ENCODE measurements at places on chromosomes 7 and 10. TPM values are rescaled to one million over a fixed set of nuclear protein-coding genes. Genes with fewer than 3 reads are reported as not detected.

PGAM2 gene
- not detected for polyA plus RNA-seq

DNA sequence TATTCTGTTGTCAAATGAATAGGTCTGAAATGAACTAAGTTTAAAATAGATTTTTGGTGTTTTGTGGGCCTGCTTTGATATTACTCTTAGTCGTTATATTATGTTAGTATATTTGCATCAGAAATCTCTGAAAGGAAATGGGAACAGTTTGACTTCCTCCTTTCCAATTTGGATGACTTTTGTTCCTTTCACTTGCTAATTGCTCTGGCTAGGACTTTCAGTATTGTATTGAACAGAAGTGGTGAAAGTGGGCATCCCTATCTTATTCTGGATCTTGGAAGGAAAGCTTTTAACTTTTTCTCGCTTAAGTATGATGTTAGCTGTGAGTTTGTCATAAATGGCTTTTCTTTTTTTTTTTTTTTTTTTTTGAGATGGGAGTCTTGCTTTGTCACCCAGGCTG, 273.6 kb upstream of the DKK1 start:
- no peak for DNase-seq

DBNL gene
- polyA plus RNA-seq = 76.1 TPM

SLC13A1 gene
- not detected for polyA plus RNA-seq

DNA sequence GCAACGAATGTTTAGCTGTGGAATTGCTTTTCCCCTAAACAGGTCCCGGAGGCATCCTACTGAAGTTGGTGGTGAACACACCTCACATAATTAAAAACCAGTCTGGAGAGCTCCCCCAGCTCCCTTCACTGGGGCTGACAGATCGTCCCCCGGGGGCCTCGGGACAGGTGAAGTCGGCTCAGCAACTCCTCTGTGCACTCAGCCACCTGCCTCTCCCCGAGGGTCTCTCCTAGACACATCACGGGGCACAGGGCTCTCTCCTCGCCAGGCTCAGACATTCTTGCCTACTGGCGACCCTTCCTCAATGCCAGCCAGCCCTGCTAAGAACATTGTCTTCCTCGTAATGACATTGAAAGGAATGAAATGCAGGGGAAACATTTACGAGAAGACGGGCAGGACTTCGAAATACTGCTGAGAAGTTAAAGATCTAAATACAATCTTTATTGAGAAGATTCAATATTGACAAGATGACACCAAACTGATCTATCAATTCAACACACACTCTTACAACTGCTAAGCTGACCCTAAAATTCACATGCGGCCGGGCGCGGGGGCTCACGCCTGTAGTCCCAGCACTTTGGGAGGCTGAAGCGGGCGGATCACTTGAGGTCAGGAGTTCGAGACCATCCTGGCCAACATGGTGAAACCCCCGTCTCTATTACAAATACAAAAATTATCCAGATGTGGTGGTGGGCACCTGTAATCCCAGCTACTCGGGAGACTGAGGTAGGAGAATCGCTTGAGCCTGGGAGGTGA, 88.1 kb upstream of the DNAAF5 start:
- DNase-seq = no peak

DNA sequence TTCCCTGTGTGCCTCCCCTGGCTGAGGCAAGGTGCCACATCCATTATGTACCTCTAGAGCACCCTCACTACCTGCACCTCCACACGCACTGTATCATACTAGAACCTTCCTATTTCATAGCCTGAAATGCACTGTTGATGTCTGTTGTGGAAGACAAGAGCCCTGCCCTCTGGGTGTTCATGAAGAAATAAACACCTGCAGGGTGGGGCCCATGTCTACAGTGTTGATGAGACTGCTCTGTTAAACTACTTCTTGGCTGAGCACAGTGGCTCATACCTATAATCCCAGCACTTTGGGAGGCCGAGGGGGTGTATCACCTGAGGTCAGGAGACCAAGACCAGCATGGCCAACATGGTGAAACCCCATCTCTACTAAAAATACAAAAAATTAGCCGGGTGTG, 14.0 kb downstream of the SORBS1 start:
- DNase-seq = no peak

GRCh38 chr7:35576031-35576573, 118.8 kb downstream of the HERPUD2 start:
- DNase-seq = no peak

- no peak for DNase-seq
These were observed 50.9 kb upstream of the PAPSS2 start for GRCh38 chr10:87608756-87609155.

DNA sequence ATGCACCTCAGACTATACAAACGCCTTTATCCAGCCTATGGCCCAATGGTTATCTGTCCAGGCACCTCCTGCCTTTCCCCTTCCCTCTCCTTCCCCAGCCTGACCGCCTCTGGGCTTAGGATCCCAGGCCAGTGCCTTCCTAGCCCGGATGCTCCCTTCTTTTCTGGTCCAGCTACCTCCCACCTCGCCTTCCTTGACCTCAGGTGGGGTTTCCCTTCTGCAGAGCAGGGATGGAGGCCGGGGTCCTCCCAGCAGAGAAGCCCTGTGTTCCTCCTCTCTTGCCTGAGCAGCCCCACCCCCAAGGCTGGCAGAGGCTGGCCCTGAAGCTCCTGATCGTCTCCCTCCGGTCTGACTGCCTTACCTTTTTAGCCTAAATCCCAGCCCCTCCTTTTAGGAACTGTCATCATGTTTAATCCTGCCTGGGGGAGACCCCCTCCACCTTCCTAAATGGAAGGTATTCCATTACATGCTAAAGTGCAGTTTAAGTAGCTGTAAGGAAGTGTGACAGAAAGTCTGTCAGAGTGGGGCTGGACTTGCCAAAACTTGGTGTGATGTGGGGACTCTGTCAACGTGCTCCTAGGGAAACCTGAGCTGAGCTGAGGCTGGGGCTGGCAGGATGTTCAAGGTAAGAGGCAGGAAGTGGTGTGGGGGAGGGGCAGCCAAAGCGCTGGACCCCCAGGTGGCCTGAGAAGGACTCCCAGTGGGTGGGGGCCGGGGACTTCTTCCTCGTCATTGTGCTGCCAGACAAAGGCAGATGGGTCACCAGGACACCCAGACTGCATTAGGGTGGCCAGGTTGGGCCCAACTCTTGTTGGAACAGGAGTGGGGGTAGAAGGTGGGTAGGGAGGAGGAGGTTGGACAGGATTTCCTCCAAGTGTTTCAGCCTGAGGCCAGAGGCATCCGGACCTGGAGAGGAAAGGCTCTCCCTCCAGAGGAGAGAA, 39.5 kb downstream of the LBX1 start:
- DNase-seq = no peak

RADIL gene
- polyA plus RNA-seq = 0.07 TPM

NANOS1 gene
- 0.58 TPM for polyA plus RNA-seq

CNPY1 gene
- not detected for polyA plus RNA-seq

GRCh38 chr7:83130191-83130590, 32.5 kb downstream of the PCLO start:
- DNase-seq = no peak

NPFFR1 gene
- polyA plus RNA-seq = not detected

DNA sequence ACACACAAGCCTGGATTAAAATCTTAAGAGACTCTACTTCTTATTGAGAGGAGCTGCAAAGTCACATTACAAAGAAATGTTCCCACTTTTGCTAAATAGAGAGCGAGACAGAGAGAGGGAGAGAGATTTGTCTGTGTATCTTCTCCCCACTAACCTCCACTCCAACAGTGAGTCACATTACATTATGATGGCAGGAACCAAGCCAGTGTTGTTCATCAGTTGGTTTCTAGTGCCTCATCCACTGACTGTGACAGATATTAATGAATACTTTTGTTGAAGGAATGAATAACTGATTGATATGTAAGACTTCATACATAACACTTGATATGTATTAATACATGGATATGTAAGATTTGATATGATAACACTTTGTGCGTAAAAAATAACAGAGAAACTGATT, 258.2 kb upstream of the SORCS1 start:
- DNase-seq = no peak

GRCh38 chr7:14974688-14975087, 72.1 kb upstream of the DGKB start:
- DNase-seq = no peak

CTBP2 gene
- 52.5 TPM for polyA plus RNA-seq

DNA sequence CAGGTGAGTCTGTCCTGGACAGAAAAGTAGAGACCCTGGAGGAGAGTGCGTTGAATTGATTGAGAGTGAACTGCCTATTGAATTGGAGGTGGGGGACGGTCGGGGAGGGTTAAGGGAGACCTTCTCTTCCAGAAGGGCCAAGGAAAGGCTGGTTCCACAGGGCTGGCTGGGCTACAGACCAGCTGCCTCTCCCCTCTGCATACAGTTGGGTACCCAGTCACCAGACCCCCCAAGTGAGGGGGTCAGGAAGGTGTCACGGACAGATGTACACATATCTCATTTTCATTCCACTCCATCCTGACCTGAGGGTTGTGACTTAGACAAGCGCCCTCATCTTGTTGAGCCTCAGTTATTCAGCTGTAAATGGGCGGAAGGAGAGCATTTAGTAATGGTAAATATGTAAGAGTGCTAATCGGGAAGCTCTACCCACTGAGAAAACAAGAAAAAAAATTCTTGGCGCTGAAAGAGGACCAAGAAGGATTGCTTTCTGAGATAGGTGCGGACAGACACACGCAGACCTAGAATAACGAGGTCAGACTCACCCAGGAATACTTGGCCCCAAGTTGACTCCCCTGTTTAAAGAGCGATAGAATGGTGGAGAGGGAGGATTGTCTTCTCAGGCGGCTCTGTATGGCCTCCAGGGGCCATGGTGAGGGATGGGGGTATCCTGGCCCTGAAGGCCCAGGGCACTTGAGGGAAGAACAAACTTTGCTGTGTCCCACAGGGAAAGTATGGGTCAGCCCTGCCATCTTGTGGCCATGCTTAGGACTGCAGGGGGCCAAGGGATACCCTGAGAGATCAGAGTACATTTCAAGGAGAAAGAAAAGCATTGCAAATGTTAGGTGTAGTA, 7.2 kb upstream of the MBL2 start:
- peak; percentile 15 for DNase-seq

DNA sequence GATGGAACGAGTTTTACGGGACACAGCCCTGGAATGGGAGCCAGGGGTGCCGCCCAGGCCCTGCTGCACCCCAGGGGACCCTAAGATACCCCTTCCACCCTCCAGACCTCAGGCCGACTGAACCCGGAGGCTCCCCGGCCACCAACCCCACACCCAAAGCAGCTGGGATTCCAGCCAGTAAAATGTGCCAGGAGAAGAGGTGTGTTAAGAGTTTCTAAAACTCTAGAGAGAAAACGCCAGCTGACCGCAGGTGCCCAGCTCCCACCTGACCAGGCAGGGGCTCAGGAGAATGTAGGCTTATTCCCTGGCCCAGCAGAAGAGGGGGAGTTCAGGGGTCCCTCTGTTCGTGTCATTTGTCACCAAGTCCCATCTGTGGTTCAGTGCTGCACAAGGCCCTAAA, 17.5 kb downstream of the NUDT1 start:
- no peak for DNase-seq

GRCh38 chr10:78688901-78689583, 379.7 kb upstream of the ZMIZ1 start:
- no peak for DNase-seq

AGMO gene
- polyA plus RNA-seq = 0.10 TPM

TMEM176A gene
- polyA plus RNA-seq = 1.5 TPM

SORBS1 gene
- polyA plus RNA-seq = 0.40 TPM

DNA sequence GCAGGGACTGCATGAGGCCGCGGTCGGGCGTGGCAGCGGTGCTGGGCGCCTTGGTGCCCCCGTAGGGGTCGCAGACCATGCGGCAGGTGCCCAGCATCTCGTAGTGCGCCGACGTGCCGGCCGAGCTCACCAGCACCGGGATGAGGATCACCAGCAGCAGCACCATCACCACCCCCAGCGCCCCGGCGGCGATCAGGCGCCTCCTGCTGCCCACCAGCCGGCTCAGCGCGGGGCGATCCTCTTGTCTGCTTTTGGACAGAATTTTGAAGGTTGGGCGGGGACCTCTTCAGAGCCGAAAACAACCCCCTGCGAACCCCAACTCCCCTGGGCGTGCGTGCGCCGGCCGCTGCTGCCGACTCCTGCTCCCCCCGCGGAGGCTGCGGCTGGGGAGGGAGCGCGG, 779 bp downstream of the C1QL3 start:
- DNase-seq = no peak

CLRN3 gene
- polyA plus RNA-seq = not detected

DNA sequence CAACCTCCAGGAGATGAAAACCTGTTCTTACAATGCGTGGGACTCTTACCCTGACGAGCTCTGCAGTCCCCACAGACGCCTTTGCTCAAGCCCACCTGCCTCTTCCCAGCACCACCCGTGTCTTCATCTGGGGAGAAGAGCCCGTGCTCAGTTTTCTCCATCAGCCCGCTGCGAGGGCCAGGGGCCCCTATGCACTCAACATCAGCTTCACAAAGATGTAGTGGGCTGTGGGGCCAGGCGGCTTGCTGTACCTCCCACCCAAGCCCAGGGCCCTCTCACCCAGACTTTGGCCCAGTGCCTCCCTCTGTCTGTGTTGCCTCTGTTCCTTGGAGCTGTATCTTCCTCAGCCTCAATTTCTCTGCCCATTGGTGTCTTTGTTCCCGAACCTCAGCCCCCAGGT, 436.6 kb downstream of the DNAJB6 start:
- DNase-seq = no peak

- DNase-seq = no peak
These were observed 17.5 kb downstream of the ZNF33A start for GRCh38 chr10:38027986-38028385.

DNA sequence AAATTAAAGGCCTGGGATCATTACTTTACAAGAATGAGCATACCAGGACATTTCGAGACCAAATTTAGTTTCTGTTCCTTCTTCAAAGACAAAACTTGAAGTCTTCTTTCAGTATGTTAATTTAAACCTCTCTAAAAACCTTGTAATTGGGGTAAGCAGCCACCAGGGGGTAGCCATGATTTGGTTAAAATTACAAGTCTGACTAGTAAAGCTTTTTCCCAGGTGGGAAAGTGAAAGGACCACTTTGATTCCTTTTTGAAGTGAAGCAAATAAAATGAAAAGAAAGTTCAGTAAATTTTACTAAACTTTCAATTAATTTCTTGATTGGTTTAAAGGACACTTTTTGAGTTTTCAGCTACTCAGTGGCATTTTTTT, 294.3 kb downstream of the BBS9 start:
- no peak for DNase-seq

LRRN3 gene
- 12.0 TPM for polyA plus RNA-seq

DNA sequence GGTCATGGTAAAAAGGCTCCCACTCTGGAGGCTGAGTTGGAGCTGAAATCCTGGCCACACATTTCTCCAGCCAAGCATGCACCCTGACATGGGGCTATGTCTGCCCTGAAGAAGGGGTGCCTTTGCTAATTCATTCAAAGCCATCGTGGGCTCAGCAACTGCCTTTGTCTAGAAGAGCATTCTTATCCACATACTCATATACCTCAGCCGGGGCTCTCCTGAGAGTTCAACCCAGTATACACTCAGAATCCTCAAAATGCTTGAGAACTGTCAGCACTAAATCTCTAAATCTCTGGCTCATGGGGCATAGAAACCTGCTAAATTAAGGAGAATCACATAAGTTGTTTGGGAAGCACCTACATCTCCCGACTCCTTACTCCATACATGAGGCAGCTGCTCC, 89.3 kb downstream of the MRPL32 start:
- DNase-seq = no peak

GRCh38 chr10:121159670-121160069, 308.5 kb downstream of the WDR11 start:
- DNase-seq = no peak
